ENCODE measurements at places on chromosomes 7 and 10.

DNA sequence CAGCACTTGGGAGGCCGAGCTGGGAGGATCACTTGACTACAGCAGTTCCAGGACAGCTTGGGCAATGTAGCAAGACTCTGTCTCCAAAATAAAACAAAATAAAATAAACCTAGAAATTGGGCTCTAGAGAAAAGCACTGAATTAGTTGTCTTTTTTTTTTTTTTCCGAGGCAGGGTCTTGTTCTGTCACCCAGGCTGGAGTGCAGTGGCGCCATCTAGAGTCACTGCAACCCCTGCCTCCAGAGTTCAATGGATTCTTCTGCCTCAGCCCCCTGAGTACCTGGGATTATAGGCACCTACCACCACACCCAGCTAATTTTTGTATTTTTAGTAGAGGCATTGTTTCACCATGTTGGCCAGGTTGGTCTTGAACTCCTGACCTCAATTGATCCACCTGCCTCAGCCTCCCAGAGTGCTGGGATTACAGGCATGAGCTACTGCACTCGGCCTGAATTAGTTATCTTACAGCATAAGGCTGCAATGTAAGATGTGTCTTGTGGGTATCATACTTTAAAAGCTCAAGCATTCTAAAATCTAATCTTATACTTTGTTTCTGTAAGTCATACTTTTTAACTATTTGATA lies 12.8 kb downstream of the MEIG1 start:
- no peak for DNase-seq

GRCh38 chr7:46206476-46207060 lies 285.5 kb upstream of the IGFBP3 start:
- DNase-seq = no peak

DNA sequence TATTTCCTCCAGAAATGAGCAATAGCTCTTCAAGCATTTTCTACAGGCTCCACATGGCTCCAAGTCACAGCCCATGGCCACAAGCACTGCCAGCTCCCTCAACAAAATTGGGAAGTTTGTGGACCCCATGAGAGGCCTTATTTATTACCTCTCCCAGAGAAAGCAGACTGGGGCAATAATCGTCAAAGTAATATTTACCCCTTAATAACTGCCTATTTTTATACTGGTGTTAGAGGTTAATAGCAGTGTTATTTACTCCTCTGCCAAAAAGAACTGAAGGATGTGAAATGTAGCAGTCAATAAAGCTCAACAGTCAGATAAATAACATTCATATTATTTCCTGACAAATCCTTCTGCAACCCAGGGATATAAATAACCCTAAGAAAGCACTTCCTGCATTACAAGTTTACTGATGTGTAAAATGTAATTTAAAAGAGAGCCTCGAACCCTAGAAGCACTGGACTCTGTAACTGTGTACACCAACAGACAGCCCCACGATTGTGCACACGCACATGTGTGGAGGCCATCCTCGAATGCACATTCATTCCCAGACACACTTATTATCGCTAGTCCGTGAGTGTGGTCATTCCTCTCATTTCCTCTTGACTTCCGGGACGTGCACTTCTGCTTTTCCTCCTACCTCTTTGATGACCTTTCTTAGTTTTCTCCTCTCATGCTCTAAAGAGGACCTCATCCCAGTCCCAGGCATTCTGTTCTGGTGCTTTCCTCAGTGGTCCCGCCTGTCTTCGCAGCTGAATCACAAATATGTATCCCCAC lies 157.4 kb downstream of the EVX1 start:
- no peak for DNase-seq

DNA sequence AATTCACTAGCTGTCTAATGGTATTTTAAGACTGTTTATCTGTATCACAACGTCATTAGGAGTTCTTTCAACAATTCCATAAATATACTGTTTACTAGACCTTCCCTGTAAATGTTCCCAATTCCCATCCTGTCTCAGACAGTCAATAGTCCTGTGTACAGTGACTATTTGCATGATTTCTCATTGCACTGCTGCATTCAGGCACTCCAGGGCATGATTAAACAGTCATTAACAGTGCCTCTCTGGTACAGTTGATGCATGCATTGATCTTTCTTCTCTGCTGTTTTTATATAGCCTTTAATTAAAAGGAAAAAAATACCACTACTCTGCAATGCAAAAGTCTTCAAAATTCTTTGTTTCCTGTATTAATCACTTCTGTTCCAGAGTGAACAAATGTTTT lies 51.5 kb upstream of the MTURN start:
- no peak for DNase-seq

GRCh38 chr7:142894112-142894984 lies 8.8 kb upstream of the TRPV6 start:
- DNase-seq = no peak

GRCh38 chr7:152185558-152185957 lies 160.1 kb downstream of the GALNT11 start:
- DNase-seq = no peak

- DNase-seq = no peak
Measured at GRCh38 chr10:27679369-27679912, 66.2 kb downstream of the MKX start.
